ENCODE measurements at places on chromosomes 7 and 10.

DNA sequence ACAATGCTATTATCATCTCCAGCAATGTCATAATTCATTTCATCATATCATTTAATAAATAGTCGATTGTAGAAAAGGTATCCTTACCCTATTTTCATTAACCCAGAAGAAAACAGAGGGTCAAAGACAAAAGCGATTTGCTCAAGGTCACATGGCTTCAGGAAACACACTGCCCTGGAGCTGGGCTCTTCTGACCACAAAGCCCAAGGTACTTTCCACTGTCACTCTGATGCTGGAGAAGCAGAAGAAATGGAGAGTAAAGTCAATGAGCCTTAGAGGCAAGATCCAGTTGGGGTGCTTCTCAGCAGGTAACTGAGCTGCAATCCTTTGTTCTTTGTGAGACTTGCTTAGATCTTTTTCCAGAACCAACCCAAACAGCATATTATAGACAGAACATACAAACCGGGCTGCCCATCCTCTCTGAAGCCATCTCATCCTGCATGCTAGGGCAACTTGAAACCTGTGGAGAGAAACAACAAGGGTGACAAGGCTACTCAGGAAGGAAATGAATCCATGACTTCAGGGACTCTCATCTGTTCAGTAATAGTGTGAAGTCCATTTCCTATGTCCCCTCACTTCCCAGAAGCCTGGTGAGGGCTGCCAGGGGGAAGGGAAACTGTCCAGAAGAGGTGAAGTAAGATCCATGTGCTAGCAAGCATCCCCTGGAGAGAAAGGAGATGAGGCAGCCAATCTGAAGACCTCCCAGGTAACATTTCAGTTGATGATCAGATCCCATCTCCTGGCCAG, 148.6 kb upstream of the SVIL start:
- no peak for DNase-seq

DNA sequence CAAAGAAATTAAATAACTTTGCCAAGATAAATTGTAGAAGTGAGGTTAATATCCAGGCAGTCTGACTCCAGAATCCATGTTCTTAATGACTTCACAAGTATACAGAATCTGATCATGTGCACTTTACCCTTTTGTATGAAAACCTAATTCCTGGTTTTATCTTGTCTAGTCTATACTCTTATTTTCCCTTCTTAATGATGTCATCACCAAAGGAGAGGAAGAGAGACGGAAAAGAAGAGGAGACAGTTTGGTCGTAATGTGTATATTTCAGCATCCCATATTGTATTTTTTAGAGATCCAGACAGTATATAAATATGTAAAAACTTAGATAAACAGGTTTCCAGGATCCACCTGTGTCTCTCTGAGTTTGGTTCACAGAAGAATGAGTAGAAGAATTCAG, 159.9 kb upstream of the MDFIC start:
- no peak for DNase-seq

GRCh38 chr7:129845178-129845971, 107.4 kb downstream of the UBE2H start:
- no peak for DNase-seq

GRCh38 chr7:158160199-158160598, 427.4 kb downstream of the PTPRN2 start:
- DNase-seq = no peak

DNA sequence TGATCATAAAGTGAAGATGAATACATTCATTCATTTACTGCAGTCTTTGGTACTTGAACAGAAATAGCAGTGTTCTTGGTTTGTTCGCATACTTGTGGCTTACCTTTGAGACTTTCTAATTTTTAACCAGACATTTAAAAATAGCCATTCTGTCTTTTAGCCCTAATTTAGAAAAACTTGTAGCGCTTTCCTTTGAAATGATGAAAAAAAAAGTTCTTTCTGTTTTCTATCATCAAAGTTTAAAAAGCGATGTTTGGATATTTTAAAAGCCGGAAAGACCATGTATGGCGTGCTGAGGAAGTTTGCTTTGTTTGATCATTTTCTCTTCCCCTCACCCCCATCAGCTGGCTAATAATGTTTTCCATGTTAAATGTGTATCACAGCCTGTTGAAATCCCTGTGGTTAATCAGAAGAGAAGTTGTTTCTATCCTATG, 116.3 kb downstream of the CUX1 start:
- no peak for DNase-seq

DNA sequence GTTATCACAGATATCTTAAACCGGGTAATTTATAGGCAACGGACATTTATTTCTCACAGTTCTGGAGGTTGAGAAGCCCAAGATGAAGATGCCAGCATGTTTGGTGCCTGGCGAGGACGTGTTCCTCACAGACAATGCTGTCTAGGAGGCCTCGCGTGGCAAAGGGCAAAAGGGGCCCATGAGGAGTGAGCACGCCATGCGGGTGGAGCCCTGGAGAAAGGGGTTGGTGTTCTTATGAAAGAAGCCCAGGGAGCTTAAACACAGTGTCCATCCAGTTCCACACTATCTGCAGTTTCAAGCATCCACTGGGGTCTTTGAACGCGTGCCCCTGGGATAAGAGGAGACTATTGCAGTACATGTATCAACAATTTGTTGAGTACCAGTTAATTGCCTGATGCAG, 51.4 kb downstream of the CXCL12 start:
- no peak for DNase-seq

GRCh38 chr7:112182749-112183148, 23.4 kb downstream of the DOCK4 start:
- DNase-seq = no peak

DNA sequence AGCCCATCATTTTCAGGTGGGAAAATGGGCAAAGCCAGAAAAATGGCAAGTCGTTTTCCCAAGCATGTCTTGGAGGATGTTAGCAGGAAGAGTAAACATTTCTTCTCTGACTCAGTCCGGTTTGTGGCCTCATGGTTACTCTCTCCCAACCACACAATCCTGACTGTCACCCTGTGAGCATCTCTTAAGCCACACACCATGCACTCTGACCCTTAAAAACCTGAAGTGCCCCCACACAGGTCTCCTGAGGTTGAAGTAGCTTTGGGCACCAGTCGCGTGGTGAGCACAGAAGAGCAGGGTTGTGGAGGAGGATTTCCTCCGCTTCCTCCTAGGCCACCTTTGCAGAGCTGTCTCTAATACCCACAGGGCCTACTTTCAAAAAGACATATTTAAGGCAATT, 387.3 kb upstream of the NPVF start:
- no peak for DNase-seq

DNA sequence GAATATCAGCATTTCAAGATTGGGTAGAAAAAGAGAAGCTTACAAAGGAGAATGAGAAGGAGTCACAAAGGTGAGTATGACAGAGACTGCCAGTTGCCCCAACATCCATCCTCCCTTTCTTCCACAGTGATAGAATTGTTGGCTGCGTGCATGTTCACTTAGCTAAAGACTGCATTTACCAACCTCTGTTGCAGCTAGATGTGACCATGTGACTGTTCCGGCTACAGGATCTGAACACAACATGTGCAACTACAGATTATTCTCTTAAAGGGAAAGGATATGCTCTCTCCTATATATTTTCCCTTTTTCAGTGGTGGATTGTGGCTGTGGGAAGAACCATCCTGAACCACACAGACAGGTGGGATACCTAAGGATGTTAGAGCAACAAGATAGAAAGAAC, 60.5 kb upstream of the ZNRF2 start:
- no peak for DNase-seq

- DNase-seq = no peak
These were observed 286.4 kb upstream of the HGF start for GRCh38 chr7:82056282-82056681.

DNA sequence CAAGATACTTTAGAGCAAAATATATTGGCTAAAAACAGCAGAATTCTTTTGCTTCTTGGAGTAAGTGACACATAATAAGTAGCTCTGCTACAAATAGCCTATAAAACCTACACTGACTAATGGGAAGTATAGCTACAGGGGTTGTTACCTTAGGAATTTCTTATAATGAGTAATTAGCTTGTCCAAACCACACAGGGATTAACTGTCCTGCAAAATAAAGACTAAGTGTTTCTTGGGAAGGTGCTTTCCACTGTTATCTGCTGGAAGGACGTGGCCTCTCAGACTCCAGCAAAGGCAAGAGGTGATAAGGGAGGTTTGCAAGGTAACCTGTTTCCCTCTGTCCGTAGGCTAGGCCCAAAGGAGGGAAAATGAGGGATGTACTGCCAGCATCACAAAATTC, 302.4 kb downstream of the DOCK4 start:
- no peak for DNase-seq

- DNase-seq = no peak
These were observed 42.4 kb downstream of the STARD3NL start for GRCh38 chr7:38220452-38220851.

DNA sequence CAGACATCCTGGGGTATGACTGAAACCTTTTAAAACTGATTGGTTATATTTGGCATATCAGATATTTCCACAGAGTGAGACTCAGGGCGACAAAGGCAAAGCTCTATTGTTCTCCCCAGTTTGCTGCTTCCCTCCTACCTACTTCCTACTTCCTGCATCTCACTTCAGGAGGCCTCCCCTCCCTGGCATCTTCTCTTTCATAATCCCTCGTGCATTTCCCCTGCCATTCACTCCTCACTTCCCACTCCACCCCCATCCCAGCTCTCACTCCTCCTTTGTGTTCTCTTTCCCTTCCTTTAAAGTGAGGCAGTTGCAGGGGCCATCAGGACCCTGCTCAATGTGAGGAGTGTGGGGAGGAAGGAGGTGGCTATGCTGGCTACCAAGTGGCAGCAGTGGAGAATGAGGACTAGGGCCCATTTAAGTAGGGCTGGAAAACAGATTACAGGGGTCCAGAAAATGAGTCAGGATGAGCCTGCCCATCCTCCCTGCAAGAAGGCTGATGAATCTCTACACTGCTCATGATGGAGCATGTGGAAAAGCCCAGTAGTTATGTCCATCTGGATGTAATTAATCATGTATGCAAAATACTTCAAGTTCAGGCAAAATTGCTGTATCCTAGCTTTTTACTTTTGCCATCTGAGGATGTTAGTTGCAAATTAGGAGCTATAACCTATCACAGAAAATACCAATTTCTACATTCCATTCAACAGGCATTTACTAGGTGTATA, 311.8 kb upstream of the IMMP2L start:
- no peak for DNase-seq

- no peak for DNase-seq
These were observed 91.1 kb downstream of the VOPP1 start for GRCh38 chr7:55481155-55481554.

- DNase-seq = no peak
These were observed 241.3 kb downstream of the ANK3 start for GRCh38 chr10:60148266-60148840.

- no peak for DNase-seq
These were observed 2.7 kb upstream of the TPST1 start for GRCh38 chr7:66202441-66202840.

DNA sequence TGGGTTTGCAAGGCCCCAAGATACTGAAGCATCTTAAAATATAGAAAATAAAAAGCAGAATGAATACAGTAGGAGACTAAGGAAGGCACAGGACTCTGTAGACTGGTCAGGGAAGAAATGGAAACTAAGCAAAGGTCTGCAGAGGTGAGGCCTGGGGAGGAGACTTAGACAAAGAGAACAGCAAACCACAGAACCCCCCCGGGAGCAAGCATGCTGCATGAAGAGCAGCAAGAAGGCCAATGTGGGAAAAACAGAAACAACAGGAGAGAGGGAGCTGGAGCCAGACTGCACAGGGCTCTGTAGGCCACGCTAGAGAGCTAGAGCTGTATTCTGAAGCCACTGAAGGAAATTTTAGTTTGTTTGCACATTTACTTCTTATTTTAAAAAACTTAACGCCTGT, 45.7 kb upstream of the ARID5B start:
- no peak for DNase-seq

DNA sequence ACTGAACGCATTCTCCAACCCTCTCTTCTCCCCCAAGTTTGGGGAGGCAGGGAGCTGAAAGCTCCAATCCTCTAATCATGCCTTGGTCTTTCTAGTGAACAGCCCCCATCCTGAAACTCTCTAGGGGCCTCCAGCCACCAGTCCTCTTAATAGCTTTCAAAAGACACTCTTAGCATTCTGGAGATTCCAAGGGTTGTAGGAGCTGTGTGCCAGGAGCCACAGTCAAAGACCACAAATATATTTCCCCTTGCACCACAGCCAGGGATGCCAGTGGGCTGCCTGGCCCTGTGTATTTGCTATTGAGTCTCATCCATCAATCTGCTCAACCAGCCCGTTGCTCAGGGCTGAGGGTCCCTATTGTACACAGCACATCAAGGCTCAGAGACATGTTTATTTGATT, 18.5 kb upstream of the MLXIPL start:
- DNase-seq = no peak

DNA sequence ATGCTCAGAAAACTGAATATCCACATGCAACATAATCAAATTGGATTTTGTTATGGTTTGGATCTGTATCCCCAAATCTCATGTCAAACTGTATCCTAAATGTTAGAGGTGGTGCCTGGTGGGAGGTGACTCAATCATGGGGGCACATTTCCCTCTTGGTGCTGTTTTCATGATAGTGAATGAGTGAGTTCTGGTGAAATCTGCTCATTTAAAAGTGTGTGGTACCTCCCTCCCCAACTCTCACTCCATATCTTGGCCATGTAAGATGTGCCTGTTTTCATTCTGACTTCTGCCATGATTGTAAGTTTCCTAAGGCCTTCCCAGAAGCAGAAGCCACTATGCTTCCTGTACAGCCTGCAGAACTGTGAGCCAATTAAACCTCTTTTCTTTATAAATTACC, 239.6 kb upstream of the KLF14 start:
- no peak for DNase-seq

DNA sequence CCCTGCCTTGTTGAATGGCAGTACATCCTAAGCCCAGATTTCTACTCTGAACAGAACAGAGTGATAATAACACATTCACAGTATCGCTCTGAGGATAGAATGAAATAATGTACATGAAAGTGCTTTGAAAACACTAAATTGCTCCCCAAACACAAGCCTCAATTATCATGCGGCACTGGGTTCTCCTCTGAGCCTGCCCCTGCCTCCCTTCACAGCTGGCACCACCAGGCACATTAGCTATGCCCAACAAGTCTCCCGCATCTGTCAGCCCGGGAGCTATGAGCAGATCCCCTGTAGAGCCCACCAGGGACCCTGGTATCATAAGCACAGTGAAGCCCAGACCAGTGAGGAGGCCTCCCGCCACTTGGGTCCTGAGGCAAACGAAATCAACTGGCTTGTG, 405.5 kb downstream of the GRID1 start:
- DNase-seq = no peak

DNA sequence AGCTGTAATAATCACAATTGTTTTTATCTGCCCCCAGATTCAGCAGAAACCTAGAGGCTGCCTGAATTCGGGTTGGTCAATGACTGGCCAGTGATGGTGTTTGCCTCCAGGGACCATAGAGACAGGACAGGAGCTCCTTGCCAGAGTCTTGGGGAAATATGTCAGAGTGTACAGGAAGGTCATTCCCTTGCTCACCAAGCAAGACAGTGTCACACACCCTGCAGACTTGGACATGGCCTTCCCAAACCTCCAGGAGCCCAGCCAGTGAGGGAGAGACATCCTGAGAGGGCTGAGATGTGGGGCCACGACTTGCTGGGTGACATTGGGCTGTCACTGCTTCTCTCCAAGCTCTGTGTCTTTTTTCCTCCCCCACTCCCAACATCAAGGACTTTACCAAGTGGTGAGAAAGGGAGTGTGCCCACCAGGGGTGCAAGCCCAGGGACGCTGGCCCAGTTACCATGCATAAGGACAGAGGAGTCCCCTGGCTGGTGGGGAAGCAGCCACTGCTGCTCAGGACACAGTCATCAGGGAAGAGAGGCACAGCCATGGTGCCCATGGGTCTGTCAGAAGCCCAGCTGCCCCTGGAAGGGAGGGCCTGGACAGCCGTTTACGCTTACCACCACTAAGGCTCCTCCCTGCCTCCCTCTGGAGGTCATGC, 25.3 kb upstream of the C10orf53 start:
- DNase-seq = no peak
